NCI-H1092 (cell line): ENCODE measurements at places on chromosomes 13 and 19.

DNA sequence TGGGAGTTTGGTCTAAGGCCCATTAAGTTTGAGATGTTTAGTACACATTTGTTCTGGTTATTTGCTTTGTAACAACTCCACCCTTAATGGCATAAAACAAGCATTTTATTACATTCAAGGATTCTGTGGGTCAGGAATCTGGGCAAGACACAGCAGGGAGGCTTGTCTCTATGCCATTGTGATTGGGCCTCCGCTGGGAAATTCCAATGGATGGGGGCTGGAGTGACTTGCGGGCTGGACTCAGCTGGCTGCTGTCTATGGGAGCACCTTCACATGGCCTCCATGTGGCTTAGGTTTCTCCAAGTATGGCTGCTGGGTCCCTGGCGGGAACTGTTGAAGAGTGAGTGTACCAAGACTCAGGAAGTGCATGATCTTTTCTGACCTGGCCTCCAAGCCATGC lies 159.0 kb downstream of the PAN3 start:
- DNase-seq = no peak

GRCh38 chr13:111245576-111246384 lies 74.7 kb upstream of the TEX29 start:
- no peak for DNase-seq

DNA sequence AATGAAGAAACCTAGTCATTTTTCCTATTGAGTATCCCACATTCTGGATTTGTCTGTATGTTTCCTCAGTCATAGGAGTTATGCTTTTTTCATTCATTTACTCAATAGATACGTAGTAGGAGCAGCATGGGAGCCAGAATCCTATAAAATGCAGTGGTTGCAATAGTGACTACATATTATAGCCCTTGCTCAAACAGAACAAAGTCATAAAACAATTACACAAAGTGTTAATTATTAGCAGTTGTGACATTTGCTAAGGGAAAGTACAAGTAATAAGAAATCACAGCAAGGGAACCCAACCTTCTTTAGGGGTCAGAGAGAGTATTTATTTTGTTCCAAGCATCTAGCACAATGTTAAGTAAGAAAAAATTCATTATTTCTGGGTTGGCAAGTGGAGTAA lies 27.7 kb upstream of the POU4F1 start:
- no peak for DNase-seq

GRCh38 chr13:32878163-32878562 lies 138.1 kb upstream of the KL start:
- no peak for DNase-seq

DNA sequence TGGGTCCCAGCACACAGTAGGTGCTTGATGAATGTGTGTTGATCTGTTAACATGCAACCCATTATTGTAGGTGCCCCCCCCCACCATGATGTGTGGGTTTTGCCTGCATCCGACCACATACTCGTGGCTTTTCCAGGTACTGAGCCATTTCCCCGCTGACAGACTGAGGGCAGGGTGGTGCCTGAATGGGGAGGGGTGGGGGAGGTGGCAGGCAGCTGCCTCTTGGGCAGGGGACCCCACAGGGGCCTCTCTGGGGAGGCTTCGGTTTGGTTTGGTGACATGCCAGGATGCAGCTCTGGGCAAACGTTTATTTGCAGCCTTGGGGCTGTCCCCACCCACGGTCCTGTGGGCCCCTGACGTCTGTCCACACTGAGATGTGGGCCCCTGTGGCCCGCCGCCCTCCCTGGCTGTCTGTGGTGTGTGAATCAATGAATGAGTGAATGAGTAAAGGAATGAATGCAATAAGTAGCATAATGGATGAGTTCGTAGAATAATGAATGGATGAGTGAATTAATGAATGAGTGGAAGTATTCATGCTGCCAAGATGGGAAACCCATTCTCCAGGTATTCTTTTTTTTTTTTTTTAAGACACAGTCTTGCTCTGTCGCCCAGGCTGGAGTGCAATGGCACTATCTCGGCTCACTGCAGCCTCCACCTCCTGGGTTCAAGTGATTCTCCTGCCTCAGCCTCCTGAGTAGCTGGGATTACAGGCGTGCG lies 9.0 kb upstream of the JUND start:
- no peak for DNase-seq

- DNase-seq = no peak
These were observed 176.2 kb downstream of the FOXO1 start for GRCh38 chr13:40490086-40490758.

- no peak for DNase-seq
These were observed 52.5 kb downstream of the SLITRK1 start for GRCh38 chr13:83829810-83830209.

- no peak for DNase-seq
These were observed 1.0 kb upstream of the ZBTB32 start for GRCh38 chr19:35703343-35703742.
